ENCODE measurements at places on chromosomes 3 and 15. TPM values are rescaled to one million over a fixed set of nuclear protein-coding genes. Genes with fewer than 3 reads are reported as not detected.

DNA sequence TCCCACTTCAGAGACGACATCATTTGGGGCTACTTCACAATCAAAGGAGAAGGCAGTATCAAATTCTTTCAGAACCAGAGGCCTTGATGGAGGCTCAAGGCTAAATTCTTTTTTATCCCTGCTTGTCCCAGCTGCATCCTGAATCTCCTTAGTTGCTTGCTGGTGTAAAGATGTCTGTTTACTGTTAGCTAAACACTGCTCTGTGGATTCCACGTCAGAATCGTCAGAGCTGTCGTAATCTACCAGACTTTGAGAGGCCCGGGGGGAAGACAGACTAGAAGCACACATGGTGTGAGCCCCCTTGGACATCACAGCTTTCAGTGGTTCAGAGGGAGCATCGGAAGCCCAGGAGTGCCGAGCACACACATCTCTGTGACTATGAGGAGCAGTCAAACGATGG is 32.6 kb downstream of the LINS1 start:
- DNase-seq: no peak

Gene VIPR1
- not detected for total RNA-seq

Gene ATP2B2
- not detected for total RNA-seq

- DNase-seq: no peak
Measured at GRCh38 chr15:67979281-67979680, 74.8 kb upstream of the PIAS1 start.

DNA sequence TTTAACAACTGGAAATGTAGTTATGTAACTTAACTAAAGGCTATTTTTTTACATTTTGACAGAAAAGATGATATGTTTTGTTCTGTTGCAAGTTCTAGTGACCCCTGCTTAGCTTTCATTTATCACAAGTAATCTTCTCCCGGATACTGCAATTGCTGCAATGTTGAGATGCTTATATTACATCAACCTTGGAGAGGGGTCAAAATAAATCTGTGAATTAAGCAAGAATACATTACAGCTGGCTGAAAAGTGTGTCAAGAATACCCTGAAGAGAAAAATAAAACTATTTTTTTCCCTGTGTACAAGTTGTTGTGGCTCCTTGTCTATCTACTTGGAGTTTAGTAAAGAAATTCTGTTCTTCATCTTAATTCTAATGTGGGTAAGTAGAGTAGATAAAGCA is 232.1 kb upstream of the GOLIM4 start:
- no peak for DNase-seq

Gene ACAN
- 0.16 TPM for total RNA-seq

DNA sequence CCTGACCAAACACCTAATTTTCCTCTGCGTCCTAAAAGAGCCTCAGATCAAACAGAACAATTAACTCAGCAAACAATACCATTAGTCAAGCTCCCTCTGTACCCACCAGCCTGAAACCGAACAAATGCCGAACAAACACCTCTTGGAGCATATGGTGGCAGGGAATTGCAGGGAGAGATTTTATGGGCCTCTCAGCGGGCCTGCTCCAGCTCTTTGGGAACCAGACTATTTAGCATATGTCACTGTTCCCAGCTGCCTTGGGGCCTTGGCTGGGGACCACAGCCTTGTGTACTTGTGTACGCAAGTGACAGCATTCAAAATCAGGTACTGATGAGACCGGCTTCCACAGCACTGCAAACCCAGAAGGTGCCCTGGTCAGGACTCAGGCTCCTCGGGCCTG is 388.8 kb upstream of the PPP2R3A start:
- no peak for DNase-seq

Measured in MG63 (cell line).